ENCODE measurements at places on chromosomes 3 and 15.

GRCh38 chr15:100022806-100023205, 289.6 kb upstream of the LYSMD4 start:
- peak; percentile 63 for DNase-seq
- no peaks in the 10 kb centered on the region for H3K36me3 ChIP-seq
- H3K27me3 ChIP-seq = no peaks in the 10 kb centered on the region
- H3K27ac ChIP-seq = no peak overlapping the region

- H3K4me1 ChIP-seq = no peaks in the 10 kb centered on the region
- no peak overlapping the region for H3K4me3 ChIP-seq
- no peak overlapping the region for H3K27ac ChIP-seq
- DNase-seq = no peak
Measured at GRCh38 chr3:83039422-83039821, 1278.0 kb upstream of the GBE1 start.

DNA sequence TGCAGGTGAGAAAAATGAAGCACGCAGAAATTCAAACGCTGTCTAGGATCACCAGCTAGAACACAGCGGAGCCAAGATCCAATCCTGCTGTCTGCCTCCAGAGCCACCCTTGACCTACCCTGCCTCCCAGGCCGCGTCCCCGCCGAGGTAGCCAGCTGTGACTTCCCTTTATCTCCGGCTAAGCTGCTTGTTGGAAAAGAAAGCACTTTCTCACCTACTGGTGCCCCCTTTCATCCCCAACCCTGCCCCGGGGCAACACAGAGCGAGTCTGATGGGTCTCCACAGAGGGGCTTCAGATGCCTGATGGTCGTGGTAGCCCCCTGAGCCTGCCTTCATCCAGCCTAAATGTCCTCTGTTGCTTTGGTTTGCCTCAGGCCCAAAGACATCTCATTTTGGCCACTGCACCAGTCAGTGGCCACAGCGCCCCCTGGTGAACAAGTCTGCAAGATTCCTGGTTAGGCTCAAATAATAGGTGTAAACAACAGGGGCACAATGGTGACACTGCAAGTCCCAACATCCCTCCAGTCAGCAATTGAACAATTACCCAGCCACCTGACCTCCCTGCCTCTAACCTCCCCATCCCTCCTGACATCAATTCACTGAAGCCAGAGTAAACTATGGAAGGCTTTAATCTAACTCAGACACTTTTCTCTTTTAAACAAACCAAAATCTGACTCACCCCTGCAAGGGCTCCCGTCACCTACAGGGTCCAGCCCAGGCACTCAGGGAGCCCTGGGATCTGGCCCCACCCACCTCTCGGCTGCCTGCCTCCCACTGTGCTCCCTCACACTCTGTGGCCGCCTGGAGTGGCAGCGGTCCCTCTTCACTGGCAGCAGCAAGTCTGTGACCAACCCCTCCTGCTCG, 27.3 kb upstream of the BCL2L10 start:
- no peaks in the 10 kb centered on the region for H3K27me3 ChIP-seq
- H3K27ac ChIP-seq = no peak overlapping the region
- H3K4me1 ChIP-seq = peaks cover 16% of the 10 kb centered on the region
- peak; percentile 62 for DNase-seq

DNA sequence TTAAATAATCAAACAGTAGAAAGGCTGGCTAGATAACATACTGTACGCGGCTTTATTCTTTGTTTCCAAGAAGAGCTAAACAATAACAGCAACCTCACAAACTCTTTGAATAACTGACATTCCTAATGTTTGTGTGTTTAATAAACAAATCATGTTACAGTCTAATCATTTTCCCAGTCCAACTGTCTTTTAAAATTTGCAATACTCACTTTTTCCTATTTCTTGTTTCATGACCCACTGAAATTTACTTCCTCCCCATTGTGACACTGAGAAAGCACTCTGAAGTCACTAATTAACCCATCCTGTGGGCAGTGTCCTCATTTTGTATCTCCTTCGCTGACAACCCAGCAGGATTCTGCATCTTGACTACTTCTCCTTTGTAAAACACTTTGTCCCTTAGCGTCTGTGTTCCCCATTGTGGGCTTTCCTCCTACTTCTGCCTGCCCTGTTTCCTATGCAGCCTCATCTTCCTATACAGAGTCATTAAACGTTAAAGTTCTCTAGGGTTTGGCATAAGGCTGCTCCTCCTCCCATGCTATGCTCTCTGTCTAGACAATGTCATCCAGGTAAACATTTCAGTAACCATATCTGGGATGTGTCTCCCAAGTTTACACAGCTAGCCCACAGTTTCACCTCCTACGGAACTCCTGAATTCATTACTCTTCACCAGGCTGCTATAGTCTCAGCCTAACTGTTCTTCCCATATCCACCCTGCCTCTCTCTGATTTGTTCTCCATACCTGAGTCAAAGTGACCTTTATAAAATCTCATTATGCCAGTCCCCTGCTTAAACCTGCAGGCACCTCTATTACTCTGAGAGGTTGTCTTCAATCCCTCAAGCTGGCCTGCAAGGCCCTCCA, 148.9 kb downstream of the GREM1 start:
- no peak overlapping the region for H3K4me3 ChIP-seq
- no peak overlapping the region for H3K27ac ChIP-seq
- DNase-seq = peak; percentile 48
- no peaks in the 10 kb centered on the region for H3K36me3 ChIP-seq
- peaks cover 3% of the 10 kb centered on the region for H3K27me3 ChIP-seq

DNA sequence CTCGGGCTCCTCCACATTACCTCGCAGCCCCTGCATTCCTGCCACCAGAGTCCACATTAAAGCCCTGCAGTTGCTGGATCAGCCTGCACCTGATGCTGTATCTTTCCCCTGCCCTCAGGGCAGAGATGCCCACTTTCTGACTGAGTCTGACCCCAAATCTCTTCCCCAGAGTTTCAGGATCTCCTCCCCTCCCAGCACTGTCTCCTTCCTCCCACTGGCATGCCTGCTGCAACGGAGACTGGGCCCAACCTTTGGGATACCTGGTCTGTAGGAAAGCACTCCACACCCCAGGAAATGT, 20.6 kb upstream of the GP9 start:
- H3K4me3 ChIP-seq = no peak overlapping the region
- peaks cover 5% of the 10 kb centered on the region for H3K4me1 ChIP-seq
- no peak overlapping the region for H3K27ac ChIP-seq
- no peak for DNase-seq
- no peaks in the 10 kb centered on the region for H3K36me3 ChIP-seq

- H3K4me1 ChIP-seq = peaks cover 40% of the 10 kb centered on the region
- H3K36me3 ChIP-seq = no peaks in the 10 kb centered on the region
- no peak overlapping the region for H3K27ac ChIP-seq
- H3K4me3 ChIP-seq = no peak overlapping the region
- H3K27me3 ChIP-seq = no peaks in the 10 kb centered on the region
Measured at GRCh38 chr3:197363553-197364409, 65.4 kb upstream of the DLG1 start.

DNA sequence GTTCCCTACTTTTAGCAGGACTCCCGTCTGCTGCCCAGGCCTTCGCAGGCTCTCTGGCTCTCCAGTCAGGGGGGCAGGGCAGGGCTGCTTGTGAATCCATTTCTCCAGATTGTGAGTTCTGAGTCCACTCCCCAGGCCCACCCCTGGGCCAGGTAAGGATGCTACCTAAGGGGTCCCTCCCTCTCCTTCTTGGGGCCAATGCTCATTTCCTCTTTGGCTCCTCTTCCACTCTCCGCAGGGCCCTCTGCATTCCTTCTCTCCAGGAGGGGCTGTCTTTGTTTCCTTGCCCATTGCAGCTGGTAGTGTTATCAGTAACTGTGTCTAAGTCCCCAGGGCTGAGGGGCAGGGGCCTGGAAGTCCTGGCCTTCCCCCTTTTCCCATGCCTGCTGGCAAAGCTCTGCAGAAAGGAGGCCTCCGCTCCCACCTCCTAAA, 13.0 kb upstream of the CACNA2D2 start:
- H3K27me3 ChIP-seq = peaks cover 9% of the 10 kb centered on the region
- H3K4me1 ChIP-seq = peaks cover 44% of the 10 kb centered on the region
- H3K4me3 ChIP-seq = no peak overlapping the region
- DNase-seq = no peak

- H3K27me3 ChIP-seq = peaks cover 2% of the 10 kb centered on the region
- no peaks in the 10 kb centered on the region for H3K36me3 ChIP-seq
- no peak overlapping the region for H3K4me3 ChIP-seq
- H3K27ac ChIP-seq = no peak overlapping the region
- DNase-seq = no peak
Measured at GRCh38 chr3:107426223-107426622, 49.0 kb downstream of the CCDC54 start.

- H3K36me3 ChIP-seq = peaks cover 5% of the 10 kb centered on the region
- peak overlapping the region; percentile 3 for H3K27ac ChIP-seq
- H3K27me3 ChIP-seq = no peaks in the 10 kb centered on the region
- DNase-seq = no peak
Measured at GRCh38 chr15:90097475-90097874, 4.8 kb downstream of the IDH2 start.

DNA sequence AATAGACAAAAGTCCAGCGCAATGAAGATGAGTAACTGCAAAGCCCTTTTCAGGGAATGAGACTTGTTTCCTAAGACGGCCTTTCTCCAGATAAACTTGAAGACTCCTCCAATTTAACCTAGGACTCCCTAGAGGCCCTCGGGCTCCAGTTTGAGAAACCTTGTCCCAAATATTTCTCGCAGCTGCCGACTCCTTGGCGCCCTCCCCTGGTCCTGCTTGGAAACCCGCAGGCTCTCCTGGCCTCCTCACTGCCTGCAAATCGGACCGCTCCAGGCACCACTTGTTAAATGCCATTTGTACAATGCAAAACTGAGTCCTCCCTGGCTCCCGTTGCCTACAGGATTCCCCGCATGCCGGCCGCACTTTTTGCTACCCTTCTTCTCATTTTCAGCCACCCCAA, 36.8 kb downstream of the MUC4 start:
- no peak overlapping the region for H3K27ac ChIP-seq
- peak; percentile 82 for DNase-seq
- H3K4me3 ChIP-seq = no peak overlapping the region
- no peaks in the 10 kb centered on the region for H3K36me3 ChIP-seq
- no peaks in the 10 kb centered on the region for H3K27me3 ChIP-seq

DNA sequence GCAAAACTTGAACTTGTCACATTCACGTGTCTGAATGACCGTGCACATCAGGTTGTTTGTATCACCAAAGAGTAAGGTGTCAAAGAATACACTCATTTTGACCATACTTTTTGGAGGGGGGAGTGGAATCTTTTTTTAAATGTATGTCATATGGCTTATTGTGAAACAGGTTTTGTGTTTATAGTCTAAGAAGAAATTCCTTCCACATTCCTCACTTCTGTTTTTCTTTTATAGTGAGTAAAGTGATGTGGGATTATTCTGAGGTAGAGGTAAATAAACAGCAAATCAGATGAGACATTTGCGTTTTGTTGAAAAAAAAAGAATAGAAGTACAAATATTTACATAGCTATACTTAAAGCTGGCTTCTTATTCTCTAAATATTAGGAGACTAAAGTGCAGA, 33.0 kb downstream of the SRP14 start:
- H3K36me3 ChIP-seq = peaks cover 72% of the 10 kb centered on the region
- H3K27ac ChIP-seq = no peak overlapping the region
- H3K27me3 ChIP-seq = no peaks in the 10 kb centered on the region
- H3K4me1 ChIP-seq = no peaks in the 10 kb centered on the region
- DNase-seq = no peak

DNA sequence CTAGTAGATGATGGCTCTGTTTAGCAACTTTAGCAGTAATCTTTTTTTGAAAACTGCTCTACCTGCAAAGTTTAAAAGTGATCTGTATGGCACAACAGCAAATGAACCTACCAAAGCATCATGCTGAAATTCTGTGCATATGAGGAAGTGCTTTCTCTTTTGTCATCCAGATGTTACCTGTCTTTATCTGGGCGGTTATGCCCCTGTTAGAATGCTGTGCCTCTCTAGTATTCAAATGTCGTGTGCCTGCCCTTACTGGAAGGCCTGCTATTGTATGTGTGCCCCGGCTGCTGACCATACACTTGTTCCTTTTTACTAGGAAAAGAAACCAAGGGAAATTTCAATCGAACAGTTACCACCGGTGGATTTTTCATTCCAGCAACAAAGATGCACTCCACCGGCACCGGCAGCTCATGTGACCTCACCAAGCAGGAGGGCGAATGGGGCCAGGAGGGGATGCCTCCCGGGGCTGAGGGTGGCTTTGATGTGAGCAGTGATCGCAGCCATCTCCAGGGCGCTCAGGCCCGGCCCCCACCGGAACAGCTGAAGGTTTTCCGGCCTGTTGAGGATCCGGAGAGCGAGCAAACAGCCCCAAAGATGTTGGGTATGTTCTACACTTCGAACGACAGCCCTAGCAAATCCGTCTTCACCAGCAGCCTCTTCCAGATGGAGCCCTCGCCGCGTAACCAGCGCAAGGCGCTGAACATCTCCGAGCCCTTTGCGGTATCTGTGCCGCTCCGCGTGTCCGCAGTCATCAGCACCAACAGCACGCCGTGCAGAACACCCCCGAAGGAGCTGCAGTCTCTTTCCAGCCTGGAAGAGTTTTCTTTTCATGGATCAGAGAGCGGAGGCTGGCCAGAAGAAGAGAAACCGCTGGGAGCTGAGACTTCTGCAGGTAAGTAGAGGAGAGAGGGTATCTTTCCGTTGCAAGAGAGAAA, 61.6 kb downstream of the TMEM39A start:
- H3K4me1 ChIP-seq = no peaks in the 10 kb centered on the region
- no peak overlapping the region for H3K27ac ChIP-seq
- H3K36me3 ChIP-seq = peaks cover 19% of the 10 kb centered on the region
- no peaks in the 10 kb centered on the region for H3K27me3 ChIP-seq
- no peak for DNase-seq

DNA sequence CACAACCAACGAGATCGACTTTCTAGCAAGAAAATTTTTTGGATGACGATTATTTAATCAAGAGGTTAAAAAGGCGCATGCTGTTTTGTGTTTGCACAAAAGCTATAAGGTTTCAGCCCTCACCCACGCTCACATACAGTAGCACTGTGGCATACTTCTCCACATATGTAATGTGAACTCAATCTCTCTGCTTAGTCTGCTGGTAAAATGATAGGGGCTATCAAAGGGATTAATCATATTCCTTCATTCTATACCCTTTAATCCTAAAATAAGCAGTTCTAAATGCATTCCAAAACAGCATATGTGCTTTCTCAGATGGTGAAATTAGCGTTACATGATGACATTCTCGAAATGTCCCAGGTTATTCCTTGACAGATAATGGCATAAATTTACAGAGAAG, 196.9 kb upstream of the PRICKLE2 start:
- H3K4me1 ChIP-seq = no peaks in the 10 kb centered on the region
- DNase-seq = no peak
- H3K4me3 ChIP-seq = no peak overlapping the region
- H3K27ac ChIP-seq = no peak overlapping the region
- no peaks in the 10 kb centered on the region for H3K36me3 ChIP-seq

GRCh38 chr3:141241616-141242376, 10.2 kb downstream of the PXYLP1 start:
- peak; percentile 80 for DNase-seq
- no peaks in the 10 kb centered on the region for H3K27me3 ChIP-seq
- H3K4me1 ChIP-seq = peaks cover 47% of the 10 kb centered on the region
- H3K27ac ChIP-seq = peak overlapping the region; percentile 47

- H3K4me1 ChIP-seq = peaks cover 70% of the 10 kb centered on the region
- peak; percentile 69 for DNase-seq
- H3K4me3 ChIP-seq = no peak overlapping the region
- no peaks in the 10 kb centered on the region for H3K27me3 ChIP-seq
- no peaks in the 10 kb centered on the region for H3K36me3 ChIP-seq
- H3K27ac ChIP-seq = peak overlapping the region; percentile 43
Measured at GRCh38 chr15:99443768-99444446, 121.9 kb upstream of the MEF2A start.

Data from muscle of leg (tissue), 16 donors.